ENCODE measurements at places on chromosomes 1 and 21. TPM values are rescaled to one million over a fixed set of nuclear protein-coding genes. Genes with fewer than 3 reads are reported as not detected.

DNA sequence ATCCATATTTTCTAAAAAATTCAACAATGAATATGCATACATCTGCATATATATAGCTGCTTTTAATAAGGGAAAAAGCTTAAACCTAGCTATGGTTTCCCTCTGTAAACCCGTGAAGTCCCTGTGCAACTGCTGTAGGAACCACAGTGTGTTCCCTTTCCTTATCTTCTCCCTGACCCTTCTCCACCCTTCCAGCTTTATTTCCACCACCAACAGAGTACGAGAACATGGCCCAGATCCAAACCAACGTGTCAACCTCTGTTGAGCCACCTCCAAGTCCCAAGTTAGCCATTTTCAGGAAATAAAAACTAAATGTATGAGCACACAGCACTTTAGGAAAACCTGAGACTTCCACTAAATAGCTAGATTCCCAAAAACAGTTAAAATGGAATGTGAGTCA, 20.3 kb downstream of the SUSD4 start:
- DNase-seq = no peak

ZNF648 gene
- total RNA-seq = not detected

SPRR3 gene
- total RNA-seq = not detected

ABCG1 gene
- total RNA-seq = 25.9 TPM

RUNX3 gene
- total RNA-seq = 3.4 TPM
